ENCODE measurements at places on chromosomes 3 and 15.

DNA sequence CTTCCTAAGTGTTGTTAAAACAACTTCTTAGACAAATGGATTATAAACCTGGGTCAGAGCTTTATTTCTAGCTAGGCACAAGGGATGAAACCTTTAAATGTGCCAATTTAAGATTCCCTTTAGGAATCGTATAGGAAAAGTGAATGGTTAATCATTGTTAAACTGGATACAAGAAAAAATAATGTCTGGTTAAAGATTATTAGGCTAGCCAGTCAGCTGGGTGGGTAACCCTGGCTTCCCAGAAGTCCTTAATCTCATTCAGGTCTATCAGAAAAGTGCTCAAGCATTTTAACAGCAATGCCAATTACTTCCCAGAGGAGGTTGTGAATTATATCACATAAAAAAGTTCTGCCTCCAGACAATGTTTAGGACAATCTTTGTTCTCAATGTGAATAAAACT, 37.6 kb downstream of the NANOGP8 start:
- DNase-seq = no peak

DNA sequence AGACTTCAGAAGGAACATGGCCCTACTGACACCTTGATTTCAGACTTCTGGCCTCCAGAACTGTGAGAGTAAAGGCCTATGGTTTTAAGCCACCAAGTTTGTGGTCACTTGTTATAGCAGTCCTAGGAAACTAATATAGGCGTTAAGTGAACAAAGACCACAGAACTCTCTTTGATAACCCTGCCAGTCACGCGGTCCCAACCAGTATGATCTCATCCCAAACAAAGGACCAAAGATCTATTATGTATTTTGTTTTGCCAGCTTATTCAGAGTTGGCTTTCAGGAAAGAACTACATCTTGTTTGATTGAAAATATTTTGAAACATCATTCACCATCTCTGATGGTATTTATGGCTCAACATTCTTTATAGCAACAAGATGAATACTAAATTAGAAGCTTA, 294.4 kb upstream of the SLCO3A1 start:
- no peak for DNase-seq

- DNase-seq = no peak
Observed at GRCh38 chr15:89356634-89357298, 22.1 kb upstream of the POLG start.

DNA sequence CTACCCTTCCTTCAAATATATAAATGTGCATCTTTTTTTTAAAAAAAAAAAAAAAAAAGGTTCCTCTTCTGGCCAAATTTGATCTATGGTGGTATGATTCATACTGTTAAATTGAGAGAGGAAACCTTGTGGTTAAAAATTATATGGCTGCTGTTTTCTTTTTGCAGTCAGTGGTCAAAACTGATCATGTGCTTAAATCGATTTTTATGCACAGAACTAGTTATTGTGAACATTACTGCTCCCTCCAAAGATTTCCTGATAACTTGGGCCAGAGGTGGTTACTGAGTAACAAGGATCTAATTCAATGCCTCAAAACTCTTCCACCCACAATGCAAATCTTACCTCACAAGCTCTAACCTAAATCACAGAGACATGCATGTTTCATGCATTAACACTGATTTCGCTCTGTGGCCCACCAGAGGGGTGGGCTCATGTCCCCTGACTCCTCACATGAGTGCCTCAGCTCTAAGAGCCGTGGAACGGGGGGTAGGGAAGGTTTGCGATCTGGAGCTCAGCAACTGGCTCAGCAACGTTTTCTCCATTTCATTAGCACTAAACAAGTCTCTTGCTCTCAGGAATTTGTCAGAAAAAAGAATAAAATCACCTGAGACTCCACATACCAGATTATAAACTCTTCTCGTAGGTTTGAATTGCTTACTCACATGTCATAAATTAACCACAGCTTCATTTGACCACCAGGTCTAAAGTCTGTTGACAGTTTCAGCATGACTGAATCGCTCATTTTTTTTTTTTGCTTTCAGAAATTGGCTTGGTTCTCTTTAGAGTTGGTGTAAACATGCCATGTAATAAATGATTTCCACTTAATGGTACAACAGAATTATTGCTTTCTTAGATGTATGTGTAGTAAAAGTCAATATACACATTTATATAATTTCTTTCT, 280.4 kb downstream of the CD47 start:
- peak; percentile 31 for DNase-seq

- no peak for DNase-seq
Observed at GRCh38 chr3:48548126-48548525, 8.5 kb downstream of the PFKFB4 start.

- peak; percentile 28 for DNase-seq
Observed at GRCh38 chr3:30576946-30577345, 29.5 kb upstream of the TGFBR2 start.

DNA sequence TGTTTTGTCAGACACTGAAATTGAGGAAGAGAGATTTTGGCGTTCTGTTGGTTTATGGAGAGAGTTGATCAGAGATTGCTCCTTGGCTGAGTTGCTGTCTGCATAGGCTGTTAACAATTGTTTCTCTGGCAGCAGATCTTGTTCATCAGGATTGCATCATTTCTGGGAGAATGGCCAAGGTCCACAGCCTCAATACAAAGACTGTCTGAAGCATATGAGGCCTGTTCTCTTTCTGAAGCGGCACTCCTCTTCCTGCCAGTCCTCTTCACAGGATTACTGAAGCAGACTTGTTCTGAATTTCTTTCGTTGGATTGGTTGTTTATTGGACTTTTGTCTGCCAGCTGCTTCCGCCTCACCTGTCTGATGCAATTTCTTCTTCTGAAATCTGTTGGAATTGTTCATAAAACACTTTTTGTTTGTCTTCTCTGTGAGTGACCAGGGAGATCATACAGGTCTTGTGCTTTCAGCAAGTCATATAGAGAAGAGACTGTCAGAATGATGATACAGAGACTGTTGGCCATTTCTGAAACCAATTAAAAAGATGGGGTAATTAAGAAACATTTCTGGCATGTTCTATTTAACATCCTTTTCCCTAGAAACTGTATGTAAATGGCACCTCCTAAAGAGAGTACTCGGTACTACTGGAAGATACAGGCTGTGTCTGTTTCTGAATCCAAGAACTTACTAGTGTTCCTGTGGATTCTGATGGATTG, 25.5 kb downstream of the SETD5 start:
- DNase-seq = peak; percentile 98

DNA sequence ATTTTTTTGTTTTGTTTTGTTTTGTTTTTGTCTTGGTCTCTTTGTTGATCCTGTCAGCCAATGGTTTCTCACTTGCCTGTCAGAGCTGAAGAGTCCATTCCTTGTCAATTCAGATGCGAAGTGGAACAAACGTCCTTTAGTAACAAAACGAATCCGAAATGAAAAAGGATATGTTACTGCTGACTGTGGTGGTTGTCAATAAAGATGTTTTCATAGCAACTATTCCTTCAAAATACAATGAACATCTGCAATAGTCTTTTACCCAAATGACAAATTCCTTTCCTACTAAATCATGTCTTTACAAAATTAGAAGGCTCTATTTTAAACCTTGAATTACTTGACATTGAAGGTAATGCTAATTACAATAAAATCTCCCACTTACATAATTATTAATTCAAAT, 134.7 kb downstream of the SERPINI1 start:
- DNase-seq = no peak

GRCh38 chr3:111749171-111750170, 109.6 kb upstream of the PHLDB2 start:
- DNase-seq = no peak

- peak; percentile 18 for DNase-seq
Observed at GRCh38 chr15:69559440-69560190, 107.0 kb downstream of the RPLP1 start.

GRCh38 chr3:188949996-188950395, 221.8 kb upstream of the TPRG1 start:
- DNase-seq = no peak

GRCh38 chr3:141690431-141691072, 47.5 kb upstream of the RNF7 start:
- DNase-seq = no peak

- peak; percentile 76 for DNase-seq
Observed at GRCh38 chr3:194328053-194328657, 23.0 kb downstream of the CPN2 start.

GRCh38 chr3:196270499-196270898, 17.0 kb downstream of the PCYT1A start:
- no peak for DNase-seq

GRCh38 chr3:57959423-57960173, 48.6 kb upstream of the FLNB start:
- DNase-seq = peak; percentile 74

DNA sequence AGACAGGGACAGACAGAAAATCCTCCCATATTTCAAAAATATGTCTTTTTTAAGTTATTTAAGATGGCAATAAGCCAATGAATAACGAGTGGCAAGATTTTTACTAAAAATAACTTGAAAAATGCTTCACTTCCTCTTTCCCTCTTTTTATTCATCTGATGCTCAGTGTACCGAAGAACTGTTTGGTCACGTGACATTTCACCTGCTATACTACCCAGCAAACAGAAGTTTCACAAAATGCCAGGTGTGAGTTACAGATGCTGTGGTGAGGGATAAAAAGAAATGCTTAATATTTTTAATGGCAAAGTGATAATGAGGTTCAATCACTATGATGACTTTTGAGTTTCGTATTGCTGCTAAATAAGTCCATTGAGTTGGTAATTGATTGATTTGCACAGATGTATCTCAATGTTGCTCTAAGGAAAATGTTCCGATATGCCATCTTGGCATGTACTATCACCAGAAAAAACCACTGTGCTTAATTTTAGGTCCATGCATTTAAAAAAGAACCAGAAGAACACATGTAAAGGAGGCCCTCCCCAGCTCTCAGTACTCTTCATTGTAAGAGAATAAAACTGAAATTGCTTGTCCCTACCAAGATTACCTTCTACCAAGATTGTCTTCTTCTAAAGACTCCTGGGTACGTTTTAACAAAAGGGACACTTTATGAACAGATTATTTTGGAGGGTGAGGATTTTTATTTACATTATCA, 26.0 kb upstream of the SEC62 start:
- no peak for DNase-seq

GRCh38 chr3:37891227-37891626, 29.5 kb downstream of the CTDSPL start:
- no peak for DNase-seq

DNA sequence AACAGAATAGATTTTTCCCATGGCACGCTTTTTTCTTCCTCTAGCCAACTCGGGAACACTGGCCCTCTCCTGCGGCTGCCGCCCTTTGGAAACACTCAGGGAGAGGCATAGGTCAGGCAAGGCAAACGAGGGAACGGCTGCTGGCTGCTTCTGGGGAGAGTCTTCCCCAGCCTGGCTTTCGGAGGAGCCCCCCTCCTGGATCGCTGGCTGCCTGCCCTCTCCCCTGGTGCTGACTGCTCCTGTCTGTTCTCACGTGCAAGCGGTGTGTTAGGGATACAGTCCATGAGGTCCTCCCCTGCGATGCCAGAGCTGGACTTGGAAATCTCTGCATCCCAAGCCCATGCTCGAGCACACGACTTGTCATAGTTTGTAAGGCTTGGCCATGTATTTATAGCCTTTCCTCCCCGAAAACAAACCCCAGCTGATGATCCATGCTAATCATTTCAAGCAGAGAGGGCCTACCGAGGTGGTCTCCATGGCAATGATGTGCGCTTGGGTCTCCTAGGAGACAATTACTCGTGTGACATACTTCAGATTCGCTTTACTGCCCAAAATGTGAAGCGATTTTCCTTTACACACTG, 315.6 kb upstream of the ATP10A start:
- DNase-seq = no peak

- peak; percentile 16 for DNase-seq
Observed at GRCh38 chr15:58513008-58513407, 81.2 kb downstream of the LIPC start.

- DNase-seq = peak; percentile 87
Observed at GRCh38 chr3:192879346-192880031, 38.2 kb downstream of the MB21D2 start.

GRCh38 chr3:123627673-123628670, 43.1 kb upstream of the HACD2 start:
- no peak for DNase-seq

- DNase-seq = peak; percentile 53
Observed at GRCh38 chr3:87287011-87287410, 10.6 kb upstream of the POU1F1 start.

GRCh38 chr15:35705884-35706585, 160.1 kb upstream of the DPH6 start:
- DNase-seq = peak; percentile 19

DNA sequence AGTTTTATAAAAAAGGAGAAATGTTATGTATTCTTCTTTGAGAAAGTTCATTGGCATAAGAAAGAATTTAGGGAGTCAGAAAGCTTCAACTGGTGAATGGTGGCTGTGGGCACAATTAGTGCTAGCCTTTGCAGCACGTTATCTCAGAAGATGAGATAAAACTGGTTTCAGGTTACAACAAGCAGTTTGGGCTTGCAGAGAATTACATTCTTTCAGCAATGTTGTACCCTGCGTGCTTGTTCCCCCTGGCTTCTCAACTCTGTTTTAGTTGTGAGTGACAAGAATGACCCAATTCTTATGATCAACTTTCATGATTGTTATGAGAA, 31.6 kb upstream of the ACP3 start:
- DNase-seq = no peak

DNA sequence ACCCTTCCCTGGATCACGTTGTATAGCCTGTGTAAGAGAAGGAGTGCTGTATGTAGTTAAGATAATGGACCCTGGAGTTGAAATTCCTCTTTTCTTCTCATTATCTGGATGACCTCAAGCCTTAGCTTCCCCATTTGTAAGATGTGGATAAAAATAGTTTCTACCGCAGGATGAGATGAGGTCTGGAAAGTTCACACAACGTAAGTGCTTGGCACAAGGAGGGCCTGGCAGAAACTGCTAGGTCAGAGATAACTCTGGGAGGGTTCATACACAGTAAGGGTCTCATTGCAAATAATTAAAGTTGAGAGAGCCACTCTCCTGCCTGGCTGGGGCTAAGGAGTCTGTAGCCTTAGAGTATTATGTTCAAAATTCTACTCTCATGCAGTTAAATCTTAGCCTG, 214.4 kb downstream of the LRTM1 start:
- DNase-seq = no peak

DNA sequence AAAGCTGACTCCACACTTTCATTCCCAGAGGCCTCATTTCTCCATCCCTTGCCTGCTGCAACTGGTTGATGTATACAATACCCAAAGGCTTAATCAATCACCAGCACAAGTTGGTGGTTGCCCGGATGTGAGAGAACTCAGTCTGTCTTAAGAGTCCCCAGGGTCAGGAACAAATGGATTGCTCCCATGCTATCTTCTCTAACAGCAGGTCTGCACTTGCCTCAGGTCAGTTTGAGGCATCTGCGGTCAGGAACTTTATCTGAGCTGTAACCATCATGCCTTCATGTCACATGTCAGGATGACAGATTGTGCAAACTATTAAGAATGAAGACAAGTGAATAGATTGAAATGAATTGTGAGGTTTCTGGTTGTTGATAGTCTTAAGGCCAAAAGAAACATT, 56.1 kb downstream of the BFSP2 start:
- no peak for DNase-seq

DNA sequence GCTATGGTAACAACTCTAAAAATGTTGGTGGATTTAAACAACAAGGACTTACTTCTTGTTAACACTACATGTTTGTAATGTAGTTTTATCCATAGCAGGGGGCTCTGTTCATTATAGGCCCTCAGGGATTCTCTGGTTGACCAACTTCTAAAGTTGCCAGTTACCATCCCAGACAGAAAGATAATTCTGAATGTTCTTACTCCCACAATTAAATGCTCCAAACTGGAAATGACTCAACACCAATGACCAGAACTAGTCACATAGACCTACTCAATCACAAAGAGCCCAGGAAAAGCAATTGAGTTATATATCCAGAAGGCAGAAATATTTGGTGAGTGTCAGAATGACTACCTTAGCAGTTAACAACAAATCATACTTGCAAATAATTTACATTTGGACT, 199.3 kb upstream of the UMPS start:
- DNase-seq = no peak

All from fibroblast of mammary gland (primary cell).